ENCODE measurements at places on chromosomes 3 and 15.

DNA sequence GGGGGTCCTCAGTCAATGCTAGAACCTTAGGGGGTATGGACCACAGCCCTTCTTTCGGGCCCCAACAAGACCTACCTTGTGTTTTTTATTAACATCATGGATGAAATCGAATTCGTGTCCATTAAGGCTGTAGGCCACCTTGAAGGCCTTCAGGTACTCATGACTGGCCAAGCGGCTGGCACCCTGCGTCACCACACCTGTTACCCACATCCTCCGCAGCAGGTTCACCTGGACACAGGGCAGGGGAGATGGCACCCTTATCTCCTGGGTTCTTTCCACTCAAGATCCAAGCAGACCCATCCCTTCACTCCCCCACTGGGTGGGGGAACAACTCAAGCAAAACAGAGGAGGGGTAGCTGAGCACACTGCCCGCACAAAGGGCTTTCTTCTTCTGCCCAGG lies 6.6 kb downstream of the MFGE8 start:
- no peak for DNase-seq

- no peak for DNase-seq
Observed at GRCh38 chr3:180059356-180059755, 22.6 kb upstream of the PEX5L start.

- DNase-seq, result no peak
Observed at GRCh38 chr3:114903213-114903612, 243.9 kb downstream of the ZBTB20 start.

DNA sequence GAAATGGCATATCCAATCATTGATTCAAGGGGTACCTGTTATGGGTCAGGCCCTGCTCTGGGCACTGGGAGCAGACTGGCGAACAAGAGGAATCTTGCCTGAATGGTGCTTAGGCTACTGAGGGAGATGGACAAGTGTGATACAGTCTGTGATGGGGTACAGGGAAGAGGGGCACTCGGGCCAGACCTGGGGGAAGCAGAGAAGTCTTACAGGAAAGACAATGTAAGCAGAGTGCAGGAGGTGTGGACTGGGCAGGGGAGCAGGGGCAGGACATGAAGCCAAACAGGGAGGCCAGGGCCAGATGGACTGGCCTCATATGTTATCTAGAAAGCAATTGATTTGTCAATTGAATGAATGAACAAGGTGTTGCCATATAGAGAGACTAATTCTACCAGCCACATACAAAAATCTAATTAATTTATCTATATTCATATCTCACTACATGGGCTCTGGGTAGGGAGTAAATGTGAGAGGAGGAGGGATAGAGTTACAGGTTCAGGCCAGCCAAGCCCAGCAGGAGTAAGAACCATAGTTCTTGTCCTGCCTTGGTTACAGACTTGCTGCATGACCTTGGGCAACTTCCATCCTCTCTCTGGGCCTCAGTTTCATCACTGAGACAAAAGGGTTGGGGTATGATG lies 3.6 kb upstream of the IGDCC4 start:
- DNase-seq, result no peak

- DNase-seq, result no peak
Observed at GRCh38 chr15:92288755-92289154, 104.9 kb upstream of the ST8SIA2 start.

- DNase-seq, result peak; percentile 37
Observed at GRCh38 chr3:113287803-113288648, 76.7 kb downstream of the BOC start.

GRCh38 chr15:40358471-40359353 lies 693 bp downstream of the DISP2 start:
- no peak for DNase-seq

- no peak for DNase-seq
Observed at GRCh38 chr15:41416128-41416741, 660 bp upstream of the RTF1 start.

- no peak for DNase-seq
Observed at GRCh38 chr3:47664519-47664918, 85.9 kb upstream of the CSPG5 start.

DNA sequence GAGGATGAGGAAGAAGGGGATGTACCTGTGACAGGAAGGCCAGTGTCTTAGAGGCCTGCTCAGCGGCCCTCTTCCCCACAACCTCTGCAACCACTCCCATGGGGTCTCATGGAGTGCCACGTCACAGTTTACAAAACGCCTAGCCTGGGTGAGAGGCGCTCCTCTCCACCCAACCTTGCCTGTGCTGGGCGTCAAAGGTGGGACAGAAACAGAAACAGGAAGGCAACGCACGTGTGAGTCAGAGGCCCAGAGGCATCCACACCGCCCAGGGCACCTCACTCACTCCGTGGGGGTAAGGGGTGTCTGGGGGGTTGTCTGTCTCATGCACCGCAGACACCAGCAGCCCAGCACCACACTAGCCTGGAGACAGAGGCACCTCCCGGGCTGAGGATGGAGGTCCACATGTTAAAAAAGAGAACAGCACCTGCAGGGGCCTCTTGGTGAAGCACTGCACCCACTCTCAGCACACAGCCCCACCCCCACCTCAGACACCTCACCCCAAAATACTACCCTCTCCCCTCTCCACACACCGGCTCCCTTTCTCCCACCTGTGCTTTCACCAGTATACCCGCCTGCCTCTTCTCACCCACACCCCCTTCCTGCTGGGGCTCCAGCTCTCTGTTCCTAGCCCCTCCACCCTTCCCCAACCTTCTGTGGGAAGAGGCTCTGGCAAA lies 4.7 kb upstream of the CALML4 start:
- no peak for DNase-seq

GRCh38 chr3:156639414-156640023 lies 34.9 kb upstream of the TIPARP start:
- no peak for DNase-seq

DNA sequence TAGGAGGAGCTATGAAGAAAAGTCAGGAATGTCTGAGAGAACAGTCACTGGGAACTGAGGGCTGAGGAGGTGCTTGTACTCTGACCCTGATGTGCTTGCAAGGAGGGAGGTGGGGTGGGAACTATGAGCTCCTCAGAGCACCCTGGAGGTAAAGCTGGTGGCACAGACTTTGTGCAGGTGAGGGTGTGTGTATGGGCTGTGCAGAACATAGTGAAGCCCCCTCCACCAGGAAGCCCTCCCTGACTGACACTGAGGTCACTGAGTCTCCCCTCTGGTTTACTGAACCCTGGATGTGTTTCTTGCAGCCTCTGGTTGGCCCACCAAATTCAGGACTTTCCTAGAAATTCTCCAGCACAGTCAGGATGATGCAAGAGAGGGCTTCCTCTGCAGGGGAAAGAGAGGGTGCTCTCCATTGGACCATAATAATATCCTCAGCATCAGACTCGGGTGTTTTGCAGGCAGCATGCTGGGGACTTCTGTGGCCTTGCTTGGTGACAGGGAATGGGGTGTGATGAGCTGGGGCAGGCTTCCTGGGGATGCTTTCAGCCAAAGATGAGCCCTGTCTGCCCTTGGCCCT lies 1.5 kb upstream of the ISLR start:
- DNase-seq, result no peak
